ENCODE measurements at places on chromosomes 5 and 9.

DNA sequence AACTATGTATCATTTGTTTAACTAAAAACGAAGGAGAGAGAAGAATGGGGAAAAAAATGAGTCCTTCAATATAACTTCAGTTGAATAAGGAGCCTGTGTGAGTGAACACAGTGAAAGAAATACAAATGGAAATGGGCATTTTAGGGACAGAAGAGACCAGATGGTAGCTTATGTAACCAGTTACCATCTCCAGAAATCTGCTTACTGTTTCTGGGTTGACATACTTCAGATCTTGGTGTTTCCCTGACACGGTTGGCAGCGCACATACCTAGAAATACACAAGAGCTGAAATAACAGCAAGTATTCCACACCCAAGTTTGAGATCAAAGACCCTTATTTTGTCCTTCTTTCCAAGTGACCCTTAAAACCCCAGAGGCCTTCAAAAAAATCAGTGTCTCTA lies 14.9 kb upstream of the GFRA3 start:
- no peak for DNase-seq

- no peak for DNase-seq
Measured at GRCh38 chr9:121573717-121574485, 74.3 kb upstream of the GGTA1 start.

DNA sequence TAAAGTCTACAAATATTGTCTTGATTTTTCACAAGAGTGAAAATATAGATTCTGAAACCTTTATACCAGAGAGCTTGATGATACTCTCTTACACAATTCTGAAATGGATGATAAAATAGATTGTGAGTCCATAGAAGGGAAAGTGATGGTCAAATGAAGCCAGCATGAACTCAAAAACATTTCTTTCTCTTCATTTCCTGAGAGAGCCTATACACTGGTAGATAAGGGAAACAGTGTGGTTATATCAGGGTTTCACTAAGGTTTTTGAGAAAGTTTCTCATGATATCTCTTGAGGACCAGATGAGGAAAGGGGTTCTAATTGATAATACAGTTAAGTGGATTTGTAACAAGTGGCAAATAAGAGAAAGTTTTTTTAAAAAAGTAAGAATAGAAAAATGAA lies 254.1 kb downstream of the PJA2 start:
- no peak for DNase-seq

GRCh38 chr5:180323160-180323559 lies 30.0 kb downstream of the GFPT2 start:
- DNase-seq = no peak

DNA sequence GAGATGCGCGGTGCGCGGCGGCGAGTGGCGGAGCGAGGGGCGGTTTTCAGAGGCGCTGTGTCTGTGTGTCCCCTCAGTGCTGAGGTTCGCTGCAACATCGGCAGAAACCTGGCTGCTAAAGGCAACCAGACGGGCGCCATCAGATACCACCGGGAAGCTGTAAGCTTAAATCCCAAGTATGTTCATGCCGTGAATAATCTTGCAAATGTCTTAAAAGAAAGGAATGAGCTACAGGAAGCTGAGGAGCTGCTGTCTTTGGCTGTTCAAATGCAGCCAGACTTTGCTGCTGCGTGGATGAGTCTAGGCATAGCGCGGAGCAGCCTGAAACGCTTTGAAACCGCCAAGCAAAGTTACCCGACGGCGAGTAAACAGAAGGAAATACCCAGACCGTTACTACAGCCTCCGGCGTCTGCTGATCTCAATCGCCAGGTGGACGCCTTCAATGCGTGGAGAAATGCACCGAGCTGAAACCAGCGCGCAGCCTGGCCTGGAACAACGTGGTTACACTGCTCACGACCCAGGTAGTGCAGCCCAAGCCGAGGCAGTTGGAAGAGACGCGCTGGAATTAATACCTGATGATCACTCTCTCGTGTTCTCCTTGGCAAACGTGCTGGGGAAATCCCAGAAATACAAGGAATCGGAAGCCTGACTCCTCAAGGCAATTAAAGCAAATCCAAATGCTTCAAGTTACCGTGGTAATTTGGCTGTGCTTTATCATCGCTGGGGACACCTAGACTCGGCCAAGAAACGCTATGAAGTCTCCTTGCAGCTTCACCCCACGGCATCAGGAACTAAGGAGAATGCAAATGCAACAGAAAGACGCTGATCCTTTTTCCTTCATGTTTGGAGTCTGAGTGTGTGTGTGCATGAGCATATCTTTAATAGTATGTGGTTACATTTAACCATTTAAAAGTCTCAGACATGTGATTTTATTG lies 15.9 kb downstream of the OR2V1 start:
- DNase-seq = no peak

GRCh38 chr5:94125107-94125506 lies 383.7 kb upstream of the POU5F2 start:
- no peak for DNase-seq
